Activated T-helper 1 cell treated with Interleukin-2 at 50 U/mL for 16 hours (primary cell): ENCODE measurements at places on chromosomes 1 and 21.

DNA sequence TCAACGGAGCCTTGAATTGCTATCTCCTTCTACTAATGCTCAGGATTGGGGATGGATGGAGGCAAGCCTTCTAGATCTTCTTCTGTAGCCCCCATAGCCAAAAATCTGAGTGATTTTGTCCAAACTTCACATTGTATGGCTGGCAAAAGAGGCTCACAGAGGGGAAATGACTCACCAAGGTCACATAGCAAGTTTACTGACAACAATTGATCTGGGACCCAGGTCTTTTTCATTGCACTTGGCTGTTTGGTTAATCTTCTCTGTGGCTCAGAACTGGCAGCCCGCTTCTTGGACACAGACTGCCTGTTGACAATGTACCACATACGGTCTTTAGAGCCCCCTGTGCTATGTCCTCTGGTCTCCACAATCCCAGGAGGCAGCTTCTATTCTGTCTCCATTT is 3.0 kb upstream of the LACTBL1 start:
- no peak for DNase-seq

DNA sequence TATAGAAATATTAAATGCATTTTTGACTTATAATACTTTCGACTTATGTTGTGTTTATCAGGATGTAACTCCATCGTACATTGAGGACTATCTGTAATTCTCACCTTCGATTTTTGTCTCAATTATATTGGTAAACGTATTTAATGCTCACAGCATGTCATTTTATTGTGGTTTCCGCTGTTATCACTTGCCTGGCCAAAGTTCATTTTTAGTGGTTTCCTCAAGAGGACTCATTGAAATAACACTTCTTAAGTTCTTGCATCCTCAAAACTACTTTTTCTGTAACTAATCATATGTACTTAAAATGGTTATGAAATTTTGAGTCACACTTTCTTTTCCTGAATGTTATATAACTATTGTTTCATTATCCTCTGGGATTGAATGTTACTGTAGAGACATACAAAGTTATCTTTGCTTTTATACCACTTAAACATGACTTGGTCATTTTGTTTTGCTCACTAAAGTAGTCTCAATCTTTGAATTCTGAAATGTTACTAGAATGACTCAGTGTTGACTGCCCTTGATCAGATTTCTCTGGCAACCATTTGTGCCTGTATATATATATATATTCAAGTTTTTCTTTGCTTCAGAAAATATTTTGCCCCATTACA is 289.6 kb upstream of the PROX1 start:
- DNase-seq = no peak

DNA sequence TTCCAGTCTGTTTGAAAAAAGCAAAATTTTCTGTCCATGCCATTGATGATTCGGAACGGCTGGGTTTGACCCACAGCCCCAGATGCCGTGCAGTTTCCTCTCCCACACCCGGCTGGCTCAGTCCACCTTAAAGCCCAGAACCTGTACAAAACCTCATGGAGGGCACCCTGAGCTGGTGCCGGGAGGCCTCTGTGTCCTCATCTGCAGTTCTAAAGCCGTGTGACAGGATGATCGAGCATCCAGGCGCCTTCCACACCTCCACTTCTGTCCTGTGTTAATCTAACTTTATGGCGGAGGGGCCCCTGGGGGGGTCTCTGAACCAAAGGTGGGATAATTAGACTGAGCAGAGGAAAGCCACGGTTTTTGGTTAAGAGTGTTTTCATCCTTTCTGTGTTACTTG is 49.6 kb downstream of the SLC37A1 start:
- no peak for DNase-seq

- DNase-seq = no peak
Measured at GRCh38 chr1:177116941-177117340, 47.6 kb downstream of the ASTN1 start.

DNA sequence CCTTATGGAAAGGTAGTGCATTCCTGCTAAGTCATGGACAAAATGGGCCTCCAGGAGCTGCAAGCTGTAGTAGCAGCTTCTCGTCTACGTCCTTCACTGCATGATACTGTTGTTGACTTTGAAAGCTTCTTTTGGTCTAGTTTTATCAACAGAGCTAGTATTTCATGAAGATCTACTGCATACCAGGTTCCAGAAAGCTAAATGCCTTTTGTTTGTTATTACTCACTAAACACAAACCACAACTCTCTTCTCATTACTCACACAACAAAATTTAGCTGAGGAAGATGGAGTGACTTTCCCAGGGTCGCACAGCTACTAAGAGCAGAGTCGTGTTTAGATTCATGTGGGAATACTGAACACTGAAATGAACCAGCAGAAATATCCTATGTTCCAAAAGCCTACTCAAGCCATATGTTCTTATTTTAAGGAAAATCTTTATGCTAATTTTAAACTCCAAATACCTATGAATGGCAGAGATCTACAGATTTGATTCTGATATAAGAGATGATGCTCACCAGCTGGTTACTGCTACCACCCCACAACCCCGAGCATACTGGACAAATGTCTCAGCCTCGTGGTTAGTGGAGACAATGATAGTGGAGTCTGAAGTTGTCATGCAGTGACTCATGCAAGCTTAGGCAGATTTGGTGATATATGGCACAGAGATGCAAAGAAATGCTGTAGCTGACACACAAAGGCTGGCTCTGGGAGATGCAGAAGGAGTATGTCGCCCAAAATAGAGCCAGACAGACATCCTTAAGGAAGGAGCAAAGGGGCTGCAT is 20.6 kb downstream of the PGBD2 start:
- no peak for DNase-seq
